Activated CD8-positive, alpha-beta memory T cell treated with anti-CD3 and anti-CD28 coated beads for 1 hour (primary cell): ENCODE measurements at places on chromosomes 11 and 22.

DNA sequence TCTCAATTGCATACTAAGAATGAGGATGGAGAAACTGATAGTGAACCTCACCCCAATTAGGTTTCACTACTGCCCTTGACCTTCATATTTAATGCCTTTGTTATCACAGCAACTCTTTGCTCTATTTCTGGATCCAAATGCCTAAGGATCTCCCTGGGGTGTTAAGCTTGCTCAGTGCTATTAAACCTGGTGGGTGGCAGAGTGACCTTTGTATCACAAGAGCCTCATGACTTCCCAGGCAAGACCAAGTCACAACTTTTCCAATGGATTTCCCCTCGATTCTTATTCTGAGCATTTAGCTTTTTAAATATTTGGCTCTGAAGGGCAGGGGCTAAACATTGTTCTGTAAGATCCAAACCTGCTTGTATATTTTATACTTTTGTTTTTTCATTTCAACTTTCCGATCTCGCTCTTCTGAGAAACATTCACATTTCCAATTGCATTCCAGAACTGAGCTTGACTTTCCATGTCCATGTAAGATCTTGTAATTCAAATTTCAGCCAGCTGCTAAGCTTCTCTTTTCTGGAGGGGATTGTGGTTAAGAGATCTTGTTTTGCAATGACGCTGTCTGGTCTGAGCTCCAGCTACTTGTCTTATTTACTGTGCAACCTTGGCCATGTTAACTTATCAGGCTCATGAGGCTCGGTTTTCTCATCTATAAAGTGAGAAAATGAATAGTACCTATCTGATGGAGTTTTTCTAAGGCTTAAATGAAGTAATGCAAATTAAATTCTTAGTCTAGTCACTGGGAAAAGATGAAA, 6.4 kb upstream of the EHF start:
- no peak for DNase-seq

DNA sequence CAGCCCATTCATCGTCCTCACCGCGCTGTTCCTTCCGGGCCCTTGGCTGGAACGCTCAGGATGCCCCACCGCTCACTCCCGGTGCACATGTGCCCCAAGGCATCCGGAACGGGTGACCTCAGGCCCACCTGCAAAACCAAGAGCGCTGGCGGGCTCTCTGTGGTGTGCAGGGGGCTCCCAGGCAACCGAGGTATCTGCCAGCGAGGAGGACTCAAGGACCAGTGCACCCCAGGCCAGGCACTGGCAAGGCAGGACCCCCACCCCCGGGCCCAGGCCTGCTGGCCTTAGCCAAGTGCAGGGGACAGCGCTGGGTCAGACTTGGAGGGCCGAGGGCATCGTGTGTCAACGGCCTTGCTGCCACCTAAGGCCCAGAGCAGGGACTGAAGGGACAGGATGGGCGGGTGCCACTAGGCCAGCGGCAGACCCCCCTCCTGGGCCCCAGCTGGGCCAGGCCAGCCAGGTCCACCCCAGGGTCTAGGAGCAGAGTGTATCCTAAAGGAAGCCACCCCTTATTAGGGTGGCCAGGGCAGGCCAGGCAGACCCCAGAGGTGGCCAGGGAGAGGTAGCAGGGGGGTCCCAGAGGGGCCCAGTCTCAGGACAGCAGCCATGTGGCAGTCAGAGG, 8.5 kb downstream of the TNNT3 start:
- no peak for DNase-seq

- DNase-seq: no peak
These were observed 27.2 kb downstream of the FADD start for GRCh38 chr11:70230151-70230839.

GRCh38 chr11:108398439-108398838, 68.9 kb downstream of the C11orf65 start:
- DNase-seq: no peak

DNA sequence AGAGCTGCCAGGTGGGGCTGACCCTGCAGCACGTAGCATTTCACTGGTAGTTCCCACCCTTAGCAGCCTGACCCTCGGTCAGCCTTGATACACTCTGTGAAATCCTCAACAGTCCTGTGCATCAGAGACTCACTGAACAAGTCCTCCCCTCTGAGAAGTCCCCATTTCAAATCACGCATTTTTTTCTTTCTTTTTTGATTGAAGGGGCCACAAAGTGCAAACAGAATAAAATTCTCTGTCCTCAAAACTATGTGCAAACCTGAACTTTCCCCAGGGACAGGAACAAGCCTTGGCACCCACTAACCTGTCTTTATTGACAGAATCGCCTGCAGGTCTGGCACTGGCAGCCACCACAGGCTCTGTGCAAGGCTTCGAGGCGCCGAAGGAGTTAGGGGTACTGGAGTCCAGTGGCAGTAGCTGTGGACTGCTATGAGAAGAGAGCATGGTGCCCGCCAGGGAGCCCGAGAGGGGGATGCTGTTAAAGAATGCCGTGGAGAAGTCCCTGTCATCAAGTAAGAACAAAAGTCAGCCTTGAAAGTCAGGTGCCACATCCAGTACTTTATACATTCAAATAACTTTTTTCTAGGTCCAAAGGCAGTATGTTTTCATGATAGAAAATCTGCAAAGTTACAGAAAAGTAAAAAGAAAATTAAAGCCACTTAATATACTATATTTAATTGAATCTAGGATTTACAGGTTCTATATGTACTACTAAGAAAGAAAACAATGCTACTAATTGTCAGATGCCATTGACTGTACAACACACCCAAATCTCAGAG, 53.8 kb downstream of the HIRA start:
- DNase-seq: no peak

DNA sequence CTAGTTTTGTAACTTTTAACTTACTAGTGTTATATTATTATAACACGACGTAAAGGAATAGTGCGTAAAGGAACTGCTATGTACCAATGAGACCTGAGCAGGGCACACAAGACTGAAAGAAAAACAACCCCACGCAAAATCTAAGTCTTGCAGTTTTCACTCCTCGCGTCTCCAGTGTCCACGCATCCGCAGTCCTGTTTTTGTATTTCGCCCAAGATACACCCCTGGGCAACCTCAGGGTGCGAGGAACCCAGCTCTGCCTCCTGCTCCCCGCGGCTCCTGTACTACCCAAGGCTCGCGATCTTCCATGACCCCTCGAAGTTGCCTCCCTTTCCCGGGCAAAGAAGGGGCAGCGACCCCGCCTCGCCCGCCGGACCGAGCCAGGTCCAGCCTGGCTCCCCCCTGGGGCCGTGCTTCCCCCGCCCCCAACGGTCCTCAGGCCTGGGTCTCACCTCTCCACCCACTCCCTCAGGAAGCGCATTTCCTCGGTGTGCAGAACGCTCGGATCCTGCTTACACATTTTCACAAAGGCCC, 393 bp downstream of the ST13 start:
- no peak for DNase-seq

GRCh38 chr11:125337836-125338834, 157.9 kb downstream of the FEZ1 start:
- DNase-seq: no peak

- no peak for DNase-seq
These were observed 119.5 kb downstream of the APOL5 start for GRCh38 chr22:35837101-35837727.

GRCh38 chr11:110786226-110786902, 74.1 kb upstream of the ARHGAP20 start:
- no peak for DNase-seq

DNA sequence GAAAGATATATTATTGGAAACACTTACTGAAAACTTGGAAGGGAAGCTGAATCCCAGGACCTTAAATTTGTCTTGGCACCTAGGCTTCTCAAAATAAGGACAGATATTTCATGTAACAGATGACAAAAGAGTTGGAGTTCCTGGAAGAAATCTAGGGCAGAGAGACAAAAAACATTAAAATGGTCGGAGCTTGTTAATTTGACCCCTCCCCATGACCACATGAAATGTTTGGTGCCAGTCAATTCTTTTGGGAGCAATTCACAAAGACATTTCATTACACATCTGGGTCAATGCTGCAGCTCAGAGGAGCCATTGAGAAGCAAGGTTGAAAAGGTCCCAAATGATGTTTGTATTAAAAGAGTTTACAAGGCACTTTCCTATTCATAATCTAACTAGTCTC, 162.0 kb upstream of the GUCY1A2 start:
- DNase-seq: no peak

GRCh38 chr11:103406357-103406756, 297.1 kb downstream of the DYNC2H1 start:
- no peak for DNase-seq

GRCh38 chr11:117671370-117671769, 125.6 kb downstream of the DSCAML1 start:
- no peak for DNase-seq

GRCh38 chr11:105699203-105699602, 89.3 kb downstream of the GRIA4 start:
- DNase-seq: no peak

- no peak for DNase-seq
These were observed 20.8 kb upstream of the LMO2 start for GRCh38 chr11:33912405-33913361.

DNA sequence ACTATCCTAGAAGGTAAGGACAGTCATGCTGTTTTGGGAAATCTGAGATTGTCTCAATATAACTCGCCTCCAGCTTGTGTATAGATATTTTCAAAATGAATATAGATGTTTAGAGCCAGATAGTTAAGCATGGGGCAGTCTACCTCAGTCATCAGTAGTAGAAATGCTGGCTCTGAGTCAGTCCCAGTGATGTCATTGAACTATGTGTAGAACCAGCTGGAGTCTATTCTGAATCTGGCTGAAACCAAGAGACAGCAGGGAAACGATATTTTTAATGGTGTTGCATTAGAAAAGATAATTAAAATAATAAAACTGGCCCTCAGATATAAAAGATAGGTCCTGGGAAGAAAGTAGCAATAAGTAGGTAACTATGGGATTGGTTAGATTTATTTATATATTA, 25.9 kb downstream of the PIWIL4 start:
- no peak for DNase-seq

GRCh38 chr22:40040927-40041326, 46.2 kb downstream of the FAM83F start:
- DNase-seq: no peak

DNA sequence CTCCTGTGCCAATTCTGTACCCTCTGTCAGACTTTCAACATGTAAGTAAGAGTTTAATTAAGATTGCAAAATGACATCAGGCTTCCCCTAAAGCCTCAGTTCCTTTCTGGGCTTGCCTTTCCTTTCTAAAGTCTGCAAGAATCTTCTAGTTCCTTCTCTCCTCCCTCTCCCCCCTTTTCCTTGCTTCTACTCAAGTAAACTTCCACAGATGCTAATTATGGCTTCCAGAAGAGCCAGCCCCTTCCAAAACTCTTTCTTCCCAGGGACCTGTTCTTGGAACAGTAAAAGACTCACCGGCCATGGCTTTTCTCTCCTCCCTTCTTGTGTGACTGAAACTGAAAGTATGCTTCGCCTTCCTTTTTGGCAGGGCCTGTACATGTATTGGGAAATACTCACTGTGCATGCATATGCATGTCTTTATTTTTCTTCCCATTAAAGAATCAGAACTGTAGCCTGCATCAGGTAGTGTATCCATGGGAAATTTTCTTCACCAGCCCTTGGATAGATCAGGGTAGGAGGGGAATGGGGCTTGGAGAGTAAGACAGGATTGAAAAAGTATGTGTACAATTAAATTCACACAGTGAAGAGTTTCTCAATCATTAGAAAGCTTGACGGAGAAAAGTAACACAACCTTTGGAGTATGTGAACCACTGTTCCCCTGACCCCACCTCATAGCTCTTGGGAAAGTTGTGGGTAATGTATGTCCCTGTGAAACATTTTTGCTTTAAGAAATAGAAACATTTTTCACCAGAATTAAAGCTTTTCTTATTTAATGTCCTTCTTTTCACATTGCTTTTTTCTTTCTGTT, at the start of gene CASP1:
TSS of gene CASP1 (minus strand) at position 332 of the 808 bp plus-strand sequence. CDS start at position 301, 31 bp downstream.
- no peak for DNase-seq

- no peak for DNase-seq
These were observed 296.2 kb downstream of the DDX10 start for GRCh38 chr11:108961095-108961494.

- DNase-seq: no peak
These were observed 8.9 kb downstream of the GDPD5 start for GRCh38 chr11:75516886-75517285.

GRCh38 chr22:21651521-21652009, 9.5 kb downstream of the SDF2L1 start:
- no peak for DNase-seq

DNA sequence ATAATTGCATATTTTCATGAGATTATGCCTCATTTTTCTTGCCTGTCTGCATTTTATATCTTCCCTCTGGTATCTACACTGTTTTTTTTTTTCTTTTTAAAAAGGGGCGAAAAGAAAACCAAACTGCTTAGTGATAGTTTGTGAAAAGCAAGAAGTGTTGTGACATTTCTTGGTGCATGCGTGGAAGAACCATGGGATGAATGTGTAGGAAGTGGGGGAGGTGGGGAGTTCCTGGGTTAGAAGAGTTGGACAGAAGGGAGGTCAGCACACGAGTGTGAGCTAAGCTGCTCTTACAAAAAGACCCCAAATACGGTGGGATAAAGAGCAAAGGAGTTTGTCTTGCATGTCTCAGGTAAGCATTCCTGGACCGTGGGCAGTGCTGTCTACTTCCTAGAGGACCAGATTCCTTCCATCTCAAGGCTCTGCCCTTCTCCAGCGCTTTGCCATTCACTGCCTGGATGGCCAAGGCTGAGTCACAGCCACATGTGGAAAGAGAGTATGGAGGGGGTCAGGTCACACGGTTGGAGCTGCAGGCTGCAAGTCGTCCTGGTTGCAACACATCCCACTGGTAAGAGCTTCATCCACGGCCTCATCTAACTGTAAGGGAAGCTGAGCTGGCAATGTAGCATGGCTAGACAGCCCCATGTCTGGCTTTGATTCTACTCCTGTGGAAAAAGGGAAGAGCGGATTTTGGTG, 300.6 kb downstream of the DDX10 start:
- no peak for DNase-seq

DNA sequence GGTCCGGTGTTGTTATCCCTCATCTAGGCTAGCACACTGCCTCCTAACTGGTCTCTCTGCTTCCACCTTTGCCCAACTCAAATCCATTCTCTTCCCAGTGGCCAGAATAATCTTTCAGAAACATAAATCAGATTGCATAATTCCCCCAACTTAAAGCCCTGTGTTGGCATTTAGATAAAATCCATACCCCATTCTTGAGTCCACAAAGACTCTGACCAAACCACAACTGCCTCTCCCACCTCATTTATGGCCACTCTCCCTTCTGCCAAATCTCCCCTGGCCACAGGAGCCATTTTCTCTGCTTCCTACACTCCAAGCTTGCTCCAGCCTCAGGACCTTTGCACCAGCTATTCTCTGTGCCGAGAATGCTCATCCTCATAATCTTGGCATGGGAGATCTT, 36.8 kb downstream of the IL18 start:
- no peak for DNase-seq

DNA sequence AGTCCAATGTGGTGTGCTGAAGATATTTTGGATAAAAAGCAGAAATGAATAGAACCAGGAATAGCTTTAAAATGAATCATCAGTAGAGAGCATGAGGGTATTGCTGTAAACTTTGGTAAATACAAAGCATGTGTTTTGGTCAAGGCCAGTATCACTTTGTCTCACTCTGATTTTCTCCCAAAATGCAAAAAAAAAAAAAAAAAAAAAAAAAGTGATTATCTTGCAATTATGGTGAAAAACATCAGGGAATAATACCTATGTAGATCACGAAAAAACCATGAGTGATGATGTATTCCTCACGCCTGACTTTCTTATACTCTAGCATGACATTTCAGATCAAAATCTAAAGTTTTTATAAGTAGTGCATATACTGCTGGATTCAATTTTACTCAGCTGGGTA, 897.9 kb upstream of the FAT3 start:
- DNase-seq: no peak
